Right ventricle myocardium superior (tissue), 1 donor: ENCODE measurements at places on chromosomes 7 and 10.
A peak's percentile ranks its signal among the peaks of the same experiment; 100 is the strongest.

GRCh38 chr7:27635728-27636127 lies 27.0 kb downstream of the HIBADH start:
- DNase-seq = no peak

GRCh38 chr7:28815928-28816373 lies 142.2 kb downstream of the TRIL start:
- DNase-seq = no peak

- no peak for DNase-seq
These were observed 111.7 kb upstream of the GJD4 start for GRCh38 chr10:35493196-35494118.

GRCh38 chr10:50613150-50613549 lies 10.6 kb downstream of the SGMS1 start:
- DNase-seq = no peak

- no peak for DNase-seq
These were observed 50.2 kb downstream of the TLL2 start for GRCh38 chr10:96463562-96463961.

GRCh38 chr7:15855525-15856109 lies 169.1 kb upstream of the MEOX2 start:
- no peak for DNase-seq

DNA sequence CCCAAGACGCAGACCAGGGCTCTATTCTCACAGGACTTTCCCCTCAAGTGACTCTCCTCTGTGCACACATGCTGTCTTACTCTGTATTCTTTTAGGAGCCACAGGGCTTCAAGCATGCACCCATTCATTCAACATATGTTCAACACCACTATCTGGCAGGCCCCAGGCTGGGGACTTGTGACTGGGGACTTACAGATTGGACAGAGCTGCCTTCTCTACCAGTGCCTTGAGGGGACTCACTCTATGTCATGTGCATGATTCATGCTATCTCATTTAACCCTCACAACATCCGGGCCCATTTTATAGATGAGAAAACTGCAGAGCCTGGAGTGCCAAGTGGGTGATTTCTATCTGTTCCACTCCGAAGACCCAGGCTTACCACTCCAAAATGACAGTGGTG lies 34.3 kb downstream of the MYL10 start:
- no peak for DNase-seq

DNA sequence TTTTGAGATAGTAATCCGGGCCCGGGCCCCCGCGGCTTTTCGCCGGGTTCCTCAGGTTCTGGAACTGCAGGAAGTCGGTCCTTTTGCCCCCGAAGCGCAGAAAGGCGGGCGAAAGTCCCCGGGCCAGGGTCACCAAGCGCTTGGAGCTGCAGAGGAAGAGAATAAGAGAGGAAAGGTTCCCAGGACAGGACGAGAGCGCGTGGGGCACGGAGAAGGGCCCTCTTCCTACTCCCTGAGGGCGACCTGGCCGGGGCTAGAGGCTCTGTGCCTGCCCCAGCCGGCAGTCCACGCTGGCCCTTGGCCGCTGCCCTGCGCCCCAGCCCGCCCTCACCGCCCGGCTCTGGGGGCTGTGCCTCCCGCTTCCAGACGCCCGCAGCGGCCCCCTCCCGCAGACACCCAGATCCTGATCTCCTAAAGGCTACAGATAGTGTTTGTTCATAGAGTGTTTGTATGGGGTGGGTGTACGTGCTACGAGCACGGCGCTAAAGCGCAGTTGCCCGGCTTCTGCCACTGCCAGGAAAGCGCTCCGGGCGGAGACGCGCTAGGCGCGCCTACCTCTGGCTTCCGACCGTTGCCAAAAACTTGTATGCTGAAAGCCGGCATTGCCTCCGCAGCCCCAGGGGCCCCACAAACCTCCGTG lies 3.2 kb downstream of the HPSE2 start:
- no peak for DNase-seq

DNA sequence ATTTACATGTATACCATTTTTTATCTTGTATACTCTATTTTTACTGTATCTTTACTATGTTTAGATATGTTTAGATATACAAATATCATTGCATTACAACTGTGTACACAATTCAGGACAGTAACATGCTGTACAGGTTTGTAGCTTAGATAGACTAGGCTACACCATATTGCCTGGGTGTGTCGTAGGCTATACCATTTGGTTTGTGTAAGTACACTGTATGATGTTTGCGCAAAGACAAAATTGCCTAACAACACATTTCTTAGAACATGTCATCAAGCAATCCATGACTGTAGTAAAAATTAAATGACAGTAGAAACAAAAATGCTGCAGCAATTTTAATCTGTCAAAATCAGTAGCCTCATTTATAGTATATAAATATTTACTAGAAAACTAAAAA lies 812.2 kb downstream of the GRM8 start:
- no peak for DNase-seq

GRCh38 chr10:51397695-51398094 lies 301.7 kb downstream of the CSTF2T start:
- DNase-seq = peak; percentile 65

DNA sequence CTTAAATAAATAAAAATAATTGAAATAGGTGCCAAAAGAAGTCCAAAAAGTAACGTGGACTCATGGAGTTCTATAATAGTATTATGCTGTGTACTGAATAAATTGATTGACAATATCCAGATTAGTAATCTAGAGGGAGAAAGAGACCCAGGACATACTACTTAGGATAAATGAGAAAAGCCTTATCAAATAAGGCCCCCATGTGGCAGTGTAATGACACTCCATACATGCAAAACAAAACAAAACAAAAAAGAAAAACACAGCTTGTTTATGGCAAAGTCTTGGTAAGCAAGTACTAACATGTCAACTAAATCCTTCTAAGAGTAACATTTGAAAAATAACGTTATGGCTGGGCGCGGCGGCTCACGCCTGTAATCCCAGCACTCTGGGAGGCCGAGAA lies 3.6 kb upstream of the RUNDC3B start:
- no peak for DNase-seq

GRCh38 chr7:158685693-158686092 lies 18.9 kb downstream of the NCAPG2 start:
- no peak for DNase-seq

DNA sequence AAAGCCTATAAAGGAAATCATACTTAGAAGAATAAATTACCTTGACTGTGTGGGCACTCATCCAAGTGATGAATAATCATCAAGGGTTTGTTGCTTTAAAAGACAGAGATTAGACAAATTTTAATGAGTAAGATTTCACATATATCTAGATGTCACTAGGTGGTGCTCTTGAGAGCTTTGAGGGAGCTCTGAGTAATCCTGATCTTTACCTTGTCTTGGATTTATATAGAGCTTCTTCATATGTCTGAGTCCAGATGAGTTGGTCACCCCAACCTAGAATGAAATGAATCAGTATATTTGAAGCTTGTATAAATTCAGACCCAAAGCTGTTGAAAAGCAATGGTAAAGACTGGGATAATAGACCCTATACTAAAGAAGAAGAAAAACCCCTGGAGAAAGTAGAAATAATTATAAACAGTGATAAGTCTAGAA lies 3.7 kb downstream of the AGR2 start:
- DNase-seq = no peak

GRCh38 chr7:135616136-135616535 lies 46.2 kb upstream of the STMP1 start:
- no peak for DNase-seq

GRCh38 chr10:77643795-77644468 lies 6.3 kb upstream of the KCNMA1 start:
- DNase-seq = no peak

DNA sequence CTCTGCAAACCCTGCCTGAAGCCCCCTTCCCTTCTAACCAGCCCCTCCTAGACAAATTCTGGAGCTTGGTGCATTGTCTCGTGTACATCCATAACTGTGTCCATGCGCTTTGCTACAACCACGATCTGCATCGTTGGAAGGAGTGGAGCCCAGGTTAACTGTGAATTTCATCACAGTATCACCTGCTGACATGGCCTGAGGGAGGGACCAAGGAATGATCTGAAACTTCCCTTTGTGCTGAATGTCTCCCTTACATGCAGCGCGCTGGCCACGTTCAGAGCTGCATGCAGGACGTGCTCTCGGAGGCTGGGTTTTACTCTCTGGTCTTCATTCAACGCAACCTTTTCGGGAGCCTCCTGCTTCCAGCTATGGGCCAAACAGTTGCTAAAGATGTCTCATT lies 222.3 kb downstream of the CUX1 start:
- no peak for DNase-seq

GRCh38 chr7:154874409-154875113 lies 128.4 kb downstream of the PAXIP1 start:
- no peak for DNase-seq

- DNase-seq = no peak
These were observed 202.7 kb downstream of the FAM107B start for GRCh38 chr10:14571866-14572507.

GRCh38 chr7:136114966-136115762 lies 138.0 kb upstream of the MTPN start:
- peak; percentile 47 for DNase-seq

GRCh38 chr7:1596181-1597043 lies 26.6 kb upstream of the PSMG3 start:
- no peak for DNase-seq

DNA sequence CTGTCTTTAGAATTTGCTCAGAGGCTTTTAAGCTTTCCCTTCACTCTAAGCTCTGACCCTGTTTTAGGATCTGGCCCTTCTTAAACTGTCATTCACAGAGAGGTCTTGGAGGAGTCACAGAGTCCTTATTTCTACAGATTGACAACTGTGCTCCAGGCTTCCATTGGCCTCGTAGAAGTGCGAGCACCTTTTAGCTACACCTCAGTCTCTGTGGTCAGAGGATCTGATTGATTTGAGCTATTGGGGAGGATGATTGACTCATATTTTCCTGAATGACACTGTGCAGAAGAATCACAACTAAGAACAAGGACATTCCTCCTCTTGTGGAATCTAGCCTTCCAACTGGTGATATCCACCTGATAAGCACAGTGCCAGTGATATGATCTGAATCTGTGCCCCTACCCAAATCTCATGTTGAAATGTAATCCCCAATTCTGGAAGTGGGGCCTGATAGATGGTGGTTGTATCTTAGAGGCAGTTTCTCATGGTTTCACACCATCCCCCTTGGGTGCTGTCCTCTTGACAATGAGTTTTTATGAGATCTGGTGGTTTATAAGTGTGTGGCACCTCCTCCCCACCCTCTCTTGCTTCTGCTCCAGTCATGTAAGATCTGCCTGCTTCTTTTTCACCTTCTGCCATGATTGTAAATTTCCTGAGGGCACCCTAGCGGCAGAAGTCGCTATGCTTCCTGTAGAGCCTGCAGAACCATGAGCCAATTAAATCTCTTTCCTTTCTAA lies 3.2 kb downstream of the CYP3A7 start:
- no peak for DNase-seq

GRCh38 chr7:30329716-30330115 lies 45.3 kb downstream of the ZNRF2 start:
- no peak for DNase-seq

DNA sequence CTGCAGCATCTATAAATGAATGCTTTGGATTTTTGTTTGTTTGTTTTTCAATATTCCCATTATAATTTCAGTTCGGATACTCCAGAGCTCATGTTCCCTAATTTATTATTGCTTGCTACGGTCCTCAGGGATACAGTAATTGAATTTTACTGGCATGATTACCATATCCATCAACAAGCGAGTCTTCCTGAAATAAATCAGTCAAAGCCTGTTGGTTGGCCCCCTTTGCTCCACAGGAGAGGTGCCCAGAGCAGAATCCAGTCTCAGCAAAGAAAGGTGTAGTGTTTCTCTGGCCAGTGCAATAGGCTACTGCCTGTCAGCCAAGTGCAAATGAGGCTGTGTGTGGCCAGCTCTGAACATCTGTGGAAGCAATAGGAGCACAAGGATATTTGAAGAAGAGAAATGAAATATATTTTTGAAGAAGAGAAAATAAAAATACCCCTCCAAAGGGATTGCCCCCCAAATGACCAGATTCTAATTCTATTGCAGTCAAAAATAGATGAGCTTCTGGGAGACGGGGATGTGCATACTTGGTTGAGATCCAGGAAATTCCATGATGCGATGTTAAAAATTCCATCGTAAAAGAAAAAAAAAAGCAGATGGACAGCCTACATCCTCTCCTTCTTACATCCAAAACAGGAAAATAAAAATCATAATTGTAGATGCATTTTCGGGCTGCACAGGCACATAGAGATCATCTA lies 18.1 kb downstream of the TRIL start:
- DNase-seq = no peak

- no peak for DNase-seq
These were observed 610.5 kb downstream of the KCNMA1 start for GRCh38 chr10:77027141-77027540.

DNA sequence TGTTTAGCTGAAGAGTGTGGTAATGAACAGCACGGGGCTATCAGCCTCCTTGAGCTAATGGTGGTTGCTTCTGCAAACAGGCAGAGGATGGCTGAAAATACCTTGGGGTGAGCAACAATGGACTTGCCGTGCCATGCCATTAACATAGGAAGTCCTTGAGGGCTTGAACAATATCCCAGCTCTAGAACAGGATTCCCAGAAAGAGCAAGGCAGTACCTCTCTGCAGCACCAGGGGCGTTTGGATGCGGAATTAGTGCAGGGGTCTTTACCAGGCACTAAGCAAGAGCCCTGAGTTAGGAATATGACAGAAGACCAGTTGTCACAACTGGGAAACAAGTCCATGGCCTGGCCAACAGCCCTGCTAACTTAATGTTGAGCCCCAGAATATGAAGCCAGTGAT lies 143.2 kb upstream of the COBL start:
- no peak for DNase-seq

- peak; percentile 30 for DNase-seq
These were observed 4.6 kb downstream of the INPP5A start for GRCh38 chr10:132542086-132542775.

DNA sequence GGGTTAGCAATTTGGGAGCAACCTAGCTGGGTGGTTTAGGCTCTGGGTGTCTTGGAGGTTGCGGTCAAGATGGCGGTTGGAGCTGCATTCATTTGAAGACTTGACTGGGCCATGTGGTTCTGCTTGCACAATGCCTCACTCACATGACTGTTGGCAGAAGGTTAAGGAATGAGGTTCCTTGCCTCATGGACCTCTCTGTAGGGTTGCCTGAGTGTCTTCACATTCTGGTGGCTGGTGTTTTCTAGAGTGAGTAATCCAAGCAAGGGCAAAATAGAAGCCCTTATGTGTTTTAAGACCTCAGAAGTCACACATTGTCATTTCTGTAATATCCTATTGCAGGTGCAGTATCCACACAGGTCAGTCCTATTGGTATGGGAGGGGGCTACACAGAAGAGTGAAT lies 52.0 kb downstream of the CDK14 start:
- DNase-seq = no peak

DNA sequence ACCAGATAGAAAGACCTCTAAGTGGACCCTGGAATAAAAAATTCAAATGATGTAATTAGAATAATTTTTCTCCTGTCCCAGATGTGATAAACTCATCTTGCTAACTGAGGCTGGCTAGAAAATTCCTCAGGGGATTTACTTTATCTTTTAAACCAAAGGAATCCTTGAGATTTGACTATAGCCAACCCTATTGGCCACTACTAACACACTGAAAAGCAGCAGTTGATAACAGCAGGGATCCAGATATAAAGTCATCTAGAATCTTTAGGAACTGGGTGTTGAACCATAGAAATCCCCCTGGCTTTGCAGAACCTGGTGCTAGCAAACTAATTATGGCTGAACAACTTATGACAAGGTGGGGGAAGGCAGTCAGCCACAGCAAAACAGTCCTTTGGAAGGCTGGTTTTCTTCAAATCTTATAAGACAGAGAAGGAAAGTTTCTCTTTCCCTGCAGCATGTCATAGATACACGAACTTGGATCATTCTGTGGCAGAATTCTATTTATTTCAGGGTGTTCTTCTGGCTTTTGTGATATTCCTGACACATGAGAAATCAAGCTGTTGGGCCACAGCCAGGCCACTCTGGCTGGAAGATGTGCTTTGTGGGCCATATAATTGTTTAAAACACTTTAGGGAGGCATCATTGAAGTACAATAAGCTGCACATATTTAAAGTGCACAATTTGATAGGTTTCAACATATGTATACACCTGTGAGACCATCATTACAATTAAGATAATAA lies 643.6 kb downstream of the SORCS3 start:
- no peak for DNase-seq
